ENCODE measurements at places on chromosomes 13 and 19. TPM values are rescaled to one million over a fixed set of nuclear protein-coding genes. Genes with fewer than 3 reads are reported as not detected.

Gene HOMER3
- 15.7 TPM for total RNA-seq

Gene CCDC9
- total RNA-seq = 13.2 TPM

Gene KLK14
- total RNA-seq = not detected

DNA sequence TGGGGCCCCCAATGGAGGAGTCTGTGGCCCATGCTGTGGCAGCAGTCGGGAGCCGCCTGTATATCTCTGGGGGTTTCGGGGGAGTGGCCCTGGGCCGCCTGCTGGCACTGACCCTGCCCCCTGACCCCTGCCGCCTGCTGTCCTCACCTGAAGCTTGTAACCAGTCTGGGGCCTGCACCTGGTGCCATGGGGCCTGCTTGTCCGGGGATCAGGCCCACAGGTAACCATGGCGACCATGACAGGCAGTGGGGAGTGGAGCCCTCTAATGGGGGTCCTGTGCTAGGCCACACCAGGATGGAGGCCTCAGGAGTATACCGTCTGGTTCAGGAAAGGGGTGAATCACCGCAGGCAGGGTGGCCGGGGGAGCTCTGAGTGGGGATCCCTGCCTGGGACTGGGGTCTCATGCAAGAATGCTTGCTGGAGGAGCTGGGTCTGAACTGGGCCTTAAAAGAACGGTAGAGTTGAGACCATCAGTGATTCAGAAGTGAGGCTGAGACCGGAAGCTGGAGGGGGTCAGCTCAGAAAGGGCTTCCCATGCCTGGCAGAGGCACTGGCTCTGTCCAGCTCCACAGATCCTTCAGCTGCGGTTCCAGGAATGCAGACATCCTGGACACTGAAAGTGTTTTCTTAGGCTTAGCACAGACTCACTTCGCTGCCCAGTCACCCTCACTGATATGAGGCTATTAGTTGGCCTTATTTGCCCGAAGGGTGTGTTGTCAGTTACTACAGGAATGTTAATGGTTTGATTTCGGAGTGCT, 29.1 kb downstream of the CNFN start:
- DNase-seq = no peak

GRCh38 chr19:35718345-35719041, 690 bp downstream of the KMT2B start:
- DNase-seq = no peak

Gene C19orf67
- total RNA-seq = not detected

Gene CD33
- total RNA-seq = 7.1 TPM

Gene AP1M2
- not detected for total RNA-seq

GRCh38 chr13:109131698-109132257, 502.4 kb downstream of the MYO16 start:
- no peak for DNase-seq

- no peak for DNase-seq
These were observed 111.9 kb upstream of the MLNR start for GRCh38 chr13:49108196-49108595.

All from sigmoid colon (tissue), 7 donors.